ENCODE measurements at places on chromosomes 7 and 10.

DNA sequence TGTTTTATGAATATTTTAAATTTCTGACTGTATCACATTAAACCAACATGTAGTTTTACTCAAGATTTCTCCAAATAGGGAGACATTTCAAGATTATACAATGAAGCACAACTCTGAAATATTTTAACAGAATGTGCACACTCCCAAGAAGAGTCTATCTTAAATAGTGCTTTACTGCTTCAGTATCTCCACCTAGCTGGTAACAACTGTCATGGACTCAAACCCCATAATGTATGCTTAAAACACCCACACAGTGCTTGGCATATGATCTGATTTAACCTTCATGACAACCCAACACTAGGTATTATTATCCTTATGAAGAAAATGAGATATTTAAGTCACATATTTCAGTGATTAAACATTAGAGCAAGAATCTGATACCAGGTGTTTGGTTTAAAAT is 45.9 kb downstream of the ASZ1 start:
- DNase-seq = no peak

GRCh38 chr10:119132521-119133345 is 28.8 kb downstream of the DENND10 start:
- DNase-seq = no peak

- no peak for DNase-seq
Measured at GRCh38 chr10:128579280-128579865, 453.1 kb upstream of the MKI67 start.

GRCh38 chr10:103458720-103459119 is at the start of gene CALHM1:
TSS of gene CALHM1 (minus strand) at chr10:103458900. CDS start at chr10:103458751, 149 bp downstream.
- no peak for DNase-seq

- DNase-seq = no peak
Measured at GRCh38 chr10:88129013-88129412, 265.6 kb downstream of the PTEN start.

- no peak for DNase-seq
Measured at GRCh38 chr7:139058943-139059342, 23.1 kb upstream of the ZC3HAV1L start.

GRCh38 chr7:36430881-36431280 is 41.2 kb downstream of the ANLN start:
- no peak for DNase-seq

GRCh38 chr10:89283025-89283935 is 18.6 kb upstream of the IFIT2 start:
- no peak for DNase-seq

GRCh38 chr10:80608706-80609105 is 71.0 kb downstream of the SH2D4B start:
- no peak for DNase-seq

DNA sequence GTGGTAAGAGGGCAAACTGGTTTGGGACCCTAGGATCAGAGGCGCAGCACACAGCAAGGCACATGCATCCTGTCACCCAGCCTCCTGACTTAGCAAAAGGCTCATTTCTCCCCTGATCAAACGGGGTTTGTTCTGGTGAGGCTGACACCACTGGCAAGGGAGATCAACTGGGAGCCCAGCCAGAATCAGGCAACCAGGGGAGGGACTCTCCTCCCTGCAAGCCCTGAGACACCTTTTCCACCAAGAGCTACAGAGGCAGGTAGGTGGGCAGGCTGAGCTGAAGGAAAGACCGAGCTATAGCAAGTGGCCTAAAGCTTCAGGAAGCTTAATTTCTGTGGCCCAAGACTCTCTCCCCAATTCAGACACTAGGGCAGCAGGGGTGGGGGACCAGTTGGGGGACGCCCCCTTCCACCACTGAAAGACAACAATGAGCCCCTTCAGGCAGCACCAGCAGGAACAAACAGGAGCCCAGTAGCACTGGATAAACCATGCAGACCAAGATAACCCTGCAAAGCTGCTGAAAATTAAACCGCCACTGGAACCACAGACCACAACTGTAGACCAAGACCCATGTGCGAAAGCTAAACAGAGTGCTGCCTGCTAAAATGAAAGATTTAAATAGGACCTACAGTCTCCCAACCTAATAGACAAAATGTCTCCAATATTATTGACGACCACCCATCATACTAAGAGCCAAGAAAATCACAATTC is 27.1 kb upstream of the SAR1A start:
- DNase-seq = no peak

DNA sequence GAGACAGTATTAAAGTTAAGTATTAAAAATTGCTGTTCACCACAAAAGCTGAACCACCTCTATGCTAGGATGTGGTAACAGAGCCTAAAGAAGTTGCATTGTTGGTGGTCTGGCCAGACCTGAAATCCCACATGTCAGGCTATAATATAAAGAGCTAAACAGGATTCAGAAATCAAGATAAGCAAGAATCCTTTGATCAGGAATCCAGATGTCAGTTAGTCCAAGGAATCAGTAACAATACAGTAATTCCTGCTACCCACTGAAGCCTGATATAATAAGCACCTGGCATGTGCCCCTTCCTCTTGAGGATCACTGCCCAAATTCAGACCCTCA is 48.9 kb downstream of the ZNF277 start:
- DNase-seq = no peak

DNA sequence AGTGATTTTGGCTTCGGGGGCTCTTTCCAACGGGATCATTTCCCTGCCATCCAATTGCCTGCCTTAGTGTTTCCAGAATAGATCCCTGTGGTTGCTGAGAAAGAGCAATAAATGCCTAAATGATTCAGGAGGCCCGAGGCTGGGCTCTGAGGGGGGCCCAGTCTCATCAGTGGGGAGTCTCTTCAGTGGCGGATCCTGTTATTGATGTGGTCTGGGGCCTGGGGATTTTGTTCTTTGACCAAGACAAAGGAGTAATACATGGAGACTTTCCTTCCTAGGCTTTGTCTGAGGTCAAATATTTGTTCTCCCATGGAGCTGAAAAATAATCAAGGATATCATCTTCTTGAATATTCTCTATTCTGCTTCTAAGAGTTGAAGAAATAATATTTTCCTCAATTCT is 40.8 kb downstream of the TAS2R41 start:
- DNase-seq = no peak

- no peak for DNase-seq
Measured at GRCh38 chr7:18808026-18808425, 309.4 kb downstream of the TWIST1 start.

GRCh38 chr10:124592736-124593430 is 131.3 kb downstream of the LHPP start:
- no peak for DNase-seq

All from NCI-H1694 treated with DMSO at 0.1 percent for 48 hours (cell line).